ENCODE measurements at places on chromosomes 1 and 21.

GRCh38 chr1:30038134-30039025 lies 685.0 kb downstream of the MATN1 start:
- DNase-seq = no peak

GRCh38 chr1:20017741-20018140 lies 38.3 kb upstream of the PLA2G2A start:
- no peak for DNase-seq

DNA sequence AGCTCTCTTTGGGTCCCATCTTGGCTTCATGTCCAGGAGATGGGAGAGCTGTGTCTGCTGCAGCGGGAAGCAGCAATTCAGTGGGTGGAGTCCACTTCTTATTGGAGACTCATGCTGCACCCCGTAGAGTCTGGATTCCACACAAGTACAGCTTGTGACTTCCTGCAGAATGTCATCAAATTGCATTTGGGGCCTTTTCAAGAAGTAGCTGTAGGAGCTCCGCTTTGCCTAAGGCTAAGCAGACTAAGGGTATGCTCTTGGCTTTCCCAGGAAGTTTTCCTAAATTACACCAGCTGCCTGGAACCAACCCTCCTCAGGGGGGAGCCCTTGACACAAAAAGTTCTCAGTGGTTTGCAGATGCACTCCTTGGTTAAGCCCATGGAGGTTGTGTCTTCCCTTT lies 5.7 kb upstream of the MOB3C start:
- DNase-seq = peak; percentile 71

DNA sequence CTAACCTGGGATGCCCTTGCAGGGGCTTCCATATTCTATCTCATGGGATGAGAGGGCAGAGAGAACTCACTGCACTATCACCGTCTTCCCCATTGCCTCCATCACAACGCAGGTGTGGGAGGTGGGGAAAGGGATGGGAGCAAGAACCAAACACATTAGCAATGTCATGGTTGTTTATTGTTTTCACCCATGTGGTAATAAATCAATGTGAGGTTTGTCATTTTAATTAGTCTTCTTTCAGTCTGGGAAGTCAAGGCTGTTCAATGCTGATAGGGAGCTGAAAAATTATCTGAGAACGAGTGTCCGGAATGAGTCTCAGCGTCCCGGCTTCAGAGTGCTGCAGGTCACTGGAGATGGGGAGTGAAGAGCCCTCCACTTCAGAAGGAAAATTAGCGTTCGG lies 268.5 kb downstream of the DUSP10 start:
- no peak for DNase-seq

DNA sequence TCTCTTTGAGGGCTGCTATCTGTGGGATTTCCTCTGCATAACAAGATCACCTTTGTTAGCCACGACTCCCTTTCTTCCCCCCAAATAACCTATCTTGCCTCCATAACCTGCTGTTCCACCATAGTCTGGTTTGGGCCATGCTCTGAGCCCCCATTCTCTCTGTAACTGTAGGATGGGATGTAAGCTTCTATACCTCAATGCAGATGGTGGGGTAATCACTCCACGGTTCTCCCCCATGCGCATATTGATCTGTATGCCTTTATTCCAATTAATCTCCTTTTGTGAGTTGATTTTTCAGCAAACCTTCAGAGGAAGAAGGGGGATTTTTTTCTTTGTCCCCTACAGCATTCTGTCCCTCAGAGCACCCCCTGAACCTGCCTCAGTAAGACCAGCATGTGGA lies 170.1 kb upstream of the IRF2BP2 start:
- DNase-seq = peak; percentile 7

GRCh38 chr1:73537400-73537799 lies 660.6 kb downstream of the LRRIQ3 start:
- DNase-seq = no peak

DNA sequence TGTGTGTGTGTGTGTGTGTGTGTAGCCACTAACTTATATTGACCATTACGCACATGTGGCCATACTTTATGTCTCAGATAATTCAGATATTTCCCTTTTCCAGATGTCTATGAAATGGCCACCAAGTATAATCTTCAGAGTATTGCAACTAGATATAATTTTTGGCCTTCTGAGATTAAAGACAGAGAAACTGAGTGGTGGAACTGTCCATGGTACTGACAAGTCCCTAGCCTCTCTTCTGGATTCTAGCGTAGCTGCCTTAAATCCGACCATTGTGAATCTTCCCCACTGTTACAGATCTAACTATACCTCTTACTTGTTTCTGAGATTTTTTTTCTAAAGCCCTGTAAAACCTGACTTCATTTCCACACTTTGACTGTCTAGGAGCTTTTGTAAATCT lies 100.0 kb upstream of the SERTAD4 start:
- no peak for DNase-seq

- peak; percentile 64 for DNase-seq
These were observed 7.3 kb upstream of the PMVK start for GRCh38 chr1:154943649-154944400.

DNA sequence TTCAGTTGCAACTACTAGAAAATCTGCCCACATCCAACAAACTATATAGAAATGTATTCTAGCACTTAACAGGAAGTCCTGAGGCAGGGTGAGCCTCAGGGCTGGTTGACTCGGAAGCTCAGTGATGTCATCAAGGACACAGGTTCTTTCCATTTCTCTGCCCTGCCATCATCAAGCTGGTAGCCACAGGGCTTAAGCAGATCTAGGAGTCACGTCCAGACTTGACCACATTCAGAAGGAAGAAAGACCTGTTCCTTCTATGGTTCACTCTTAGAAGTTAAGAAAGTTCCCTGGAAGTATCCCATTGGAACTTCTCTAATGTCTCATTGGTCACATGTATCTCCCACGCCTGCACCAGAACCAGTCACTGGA lies 438.1 kb downstream of the PRDM2 start:
- DNase-seq = no peak

- DNase-seq = no peak
These were observed 227.7 kb downstream of the KAZN start for GRCh38 chr1:14826172-14826636.

GRCh38 chr1:25996966-25997827 lies 666 bp downstream of the PAFAH2 start:
- DNase-seq = peak; percentile 15

DNA sequence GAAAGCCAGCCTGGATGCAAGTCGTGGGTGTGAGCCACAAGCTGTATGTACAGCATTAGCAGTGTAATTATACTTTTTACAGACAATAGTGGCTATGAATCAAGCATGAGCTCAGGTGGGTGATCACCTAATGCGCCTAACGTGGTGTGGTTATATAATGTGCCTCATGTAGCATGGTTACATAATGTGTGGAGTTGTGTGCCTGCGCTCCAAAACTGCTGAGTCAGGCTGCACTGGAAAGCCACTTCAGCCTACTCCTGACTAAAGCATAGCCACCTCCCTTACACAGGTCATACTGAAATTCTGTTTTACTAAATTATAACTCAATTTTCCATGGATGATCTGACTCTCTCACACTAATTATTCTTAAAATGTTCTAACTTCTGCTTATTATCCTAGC lies 69.8 kb downstream of the KCNT2 start:
- DNase-seq = no peak

GRCh38 chr1:110258734-110259133 lies 48.6 kb downstream of the KCNC4 start:
- DNase-seq = no peak

GRCh38 chr1:20404466-20404865 lies 81.5 kb downstream of the CAMK2N1 start:
- DNase-seq = no peak

DNA sequence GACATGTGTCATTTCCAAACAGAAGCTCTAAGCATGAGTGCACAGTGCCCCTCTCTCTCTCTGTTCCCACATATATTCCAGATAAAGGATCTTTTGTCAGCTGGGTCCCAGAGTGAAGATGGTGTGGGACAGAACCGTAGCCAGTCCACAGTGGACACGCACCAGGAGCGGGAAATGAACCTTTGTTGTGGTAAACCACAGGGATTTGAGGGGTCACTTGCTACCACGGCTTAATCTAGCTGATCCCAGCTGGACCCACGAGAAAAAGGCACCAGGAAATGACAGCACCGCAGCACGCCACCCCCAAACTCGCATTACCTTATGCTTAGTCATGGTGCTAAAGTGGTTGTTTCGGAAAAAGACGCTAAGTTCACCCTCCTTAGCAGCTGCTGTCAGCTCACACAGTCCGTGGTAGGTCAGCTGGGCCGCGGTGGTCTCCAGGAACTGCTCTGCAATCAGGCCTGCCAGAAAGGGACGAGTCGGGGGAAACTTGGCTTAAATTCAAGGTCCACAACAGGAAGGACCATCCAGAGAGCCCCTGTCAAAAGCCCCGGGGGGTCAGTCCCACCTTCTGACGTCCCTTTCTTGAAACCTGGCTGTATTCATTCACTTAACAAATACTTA lies 7.5 kb downstream of the MINDY1 start:
- DNase-seq = no peak

- no peak for DNase-seq
These were observed 20.1 kb downstream of the COP1 start for GRCh38 chr1:176187001-176187400.

- no peak for DNase-seq
These were observed 40.7 kb downstream of the VTCN1 start for GRCh38 chr1:117169871-117170596.

- DNase-seq = peak; percentile 76
These were observed 807 bp downstream of the CEP85 start for GRCh38 chr1:26234644-26235370.

DNA sequence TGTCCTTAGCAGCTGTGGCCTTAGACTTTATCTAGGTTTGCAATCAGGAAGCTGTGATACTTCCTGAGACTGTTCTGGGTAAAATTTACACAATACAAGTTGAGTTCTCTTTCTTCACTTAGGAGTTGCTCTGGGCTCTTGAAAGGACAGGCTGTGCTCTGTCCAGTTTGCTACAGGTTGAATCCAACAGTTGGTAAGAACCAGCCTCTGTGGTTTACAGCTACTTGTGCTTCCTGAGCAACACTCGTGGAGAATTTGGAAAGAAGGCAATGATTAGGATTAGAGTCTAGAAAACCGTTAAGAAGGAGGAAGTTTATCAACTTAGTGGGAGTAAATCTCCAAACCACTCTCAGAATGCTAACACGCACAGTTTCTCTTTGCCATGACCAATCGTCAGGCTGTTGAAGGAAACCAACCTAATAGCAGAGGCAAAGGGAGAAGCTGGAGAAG lies 26.8 kb downstream of the GFI1 start:
- DNase-seq = no peak

DNA sequence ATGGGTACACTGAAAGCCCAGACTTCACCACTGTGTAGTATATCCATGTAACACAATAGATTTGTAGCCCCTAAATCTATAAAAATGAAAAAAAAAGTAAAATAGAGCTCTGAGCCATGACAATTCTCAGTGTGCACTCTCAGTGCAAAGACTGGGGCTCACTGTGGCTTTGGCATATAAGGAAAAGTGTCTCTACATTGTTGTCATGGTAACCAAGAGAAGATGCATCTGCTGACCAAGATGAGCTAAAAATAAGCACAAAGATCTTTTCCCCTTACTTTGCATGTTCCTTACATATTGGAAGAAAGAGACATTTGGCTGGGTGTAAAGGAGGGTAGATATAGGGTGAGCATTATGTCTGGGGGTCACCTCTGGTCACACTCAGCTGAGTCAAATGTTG lies 12.0 kb downstream of the PGLYRP4 start:
- DNase-seq = no peak

DNA sequence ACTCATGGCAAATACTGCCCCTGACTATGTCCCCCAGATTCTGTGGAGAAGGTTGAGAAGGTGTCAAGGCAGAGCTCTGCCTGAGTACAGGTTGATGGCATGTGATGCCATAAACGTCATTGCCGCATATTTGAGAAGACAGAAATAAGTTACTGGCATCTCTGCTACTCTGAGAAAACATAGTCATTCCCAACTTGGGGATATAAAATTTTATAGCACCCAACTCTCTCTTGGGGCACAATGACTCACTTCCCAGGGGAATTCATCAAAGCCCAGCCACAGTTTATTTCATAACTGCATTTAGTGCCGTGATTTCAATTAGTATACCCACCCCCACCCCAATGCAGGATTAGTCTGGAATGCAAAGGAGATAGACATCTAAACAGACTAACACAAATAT lies 101.9 kb upstream of the TNR start:
- no peak for DNase-seq
